ENCODE measurements at places on chromosomes 7 and 10.

DNA sequence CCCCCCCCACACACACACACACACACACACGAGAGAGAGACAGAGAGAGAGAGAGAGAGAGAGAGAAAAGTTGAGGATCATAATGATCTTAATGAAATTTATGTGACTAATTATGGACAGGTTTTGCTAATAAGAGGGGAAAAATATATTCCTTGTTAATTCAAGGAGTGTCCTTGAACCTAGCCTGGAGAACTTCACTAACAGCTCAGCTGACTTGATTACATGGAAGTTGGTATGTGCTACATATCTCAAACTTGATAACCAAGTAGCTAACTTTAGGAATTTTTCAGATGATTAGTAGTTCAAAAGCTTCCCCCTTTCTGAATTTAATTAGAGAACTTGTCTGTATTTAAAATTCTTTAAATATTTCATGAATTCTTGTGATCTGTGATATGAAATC is 15.3 kb downstream of the SLF2 start:
- DNase-seq = no peak

DNA sequence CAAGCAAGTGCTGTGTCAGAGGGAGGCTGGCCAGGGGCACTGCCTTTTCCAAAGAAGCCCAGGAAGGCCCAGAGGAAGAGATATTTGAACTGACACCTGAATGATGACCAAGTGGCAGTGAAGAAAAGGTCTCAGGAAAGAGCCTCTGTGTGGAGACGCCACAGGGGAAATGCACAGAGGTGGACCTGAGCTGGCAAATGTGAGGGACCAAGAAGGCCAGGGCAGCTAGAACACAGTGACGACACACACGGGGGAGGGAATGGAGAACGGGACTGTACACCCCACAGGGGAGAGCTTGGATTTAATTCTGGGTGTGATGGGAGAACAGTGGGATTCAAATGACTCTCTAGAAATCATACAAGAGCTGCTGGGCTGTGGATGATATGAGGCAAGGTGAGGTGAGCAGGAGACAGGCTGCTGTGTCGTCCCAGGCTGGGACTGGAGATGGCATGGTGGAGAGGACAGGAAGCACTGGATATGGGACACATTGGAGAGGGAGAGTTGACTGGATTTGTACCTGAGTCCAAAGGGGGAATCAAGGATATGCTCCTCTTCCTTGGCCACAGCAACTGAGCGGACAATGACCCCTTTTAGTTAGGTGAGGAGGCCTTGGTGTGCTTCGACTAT is 84.2 kb upstream of the DDC start:
- no peak for DNase-seq

DNA sequence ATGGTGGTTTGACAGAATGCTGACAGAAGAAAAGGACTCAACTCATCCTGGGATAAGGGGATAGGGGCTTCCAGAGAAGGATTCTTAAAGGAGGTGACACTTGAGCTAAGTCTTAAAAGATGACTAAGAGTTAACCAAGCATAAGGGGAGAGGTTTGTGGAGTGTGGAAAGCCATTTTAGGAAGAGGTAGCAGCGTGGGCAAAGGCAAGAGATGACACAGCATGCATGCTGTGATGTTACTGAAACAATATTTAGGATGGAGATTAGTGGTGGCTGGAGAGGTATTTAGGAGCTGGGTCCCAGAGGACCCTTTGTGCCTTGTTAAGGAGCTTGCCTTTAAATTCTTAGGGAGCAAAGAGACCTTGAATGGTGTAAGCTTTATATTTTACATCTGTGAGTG is 65.1 kb downstream of the SPAG6 start:
- DNase-seq = no peak

GRCh38 chr7:96388620-96389383 is 66.9 kb upstream of the SLC25A13 start:
- peak; percentile 21 for DNase-seq

DNA sequence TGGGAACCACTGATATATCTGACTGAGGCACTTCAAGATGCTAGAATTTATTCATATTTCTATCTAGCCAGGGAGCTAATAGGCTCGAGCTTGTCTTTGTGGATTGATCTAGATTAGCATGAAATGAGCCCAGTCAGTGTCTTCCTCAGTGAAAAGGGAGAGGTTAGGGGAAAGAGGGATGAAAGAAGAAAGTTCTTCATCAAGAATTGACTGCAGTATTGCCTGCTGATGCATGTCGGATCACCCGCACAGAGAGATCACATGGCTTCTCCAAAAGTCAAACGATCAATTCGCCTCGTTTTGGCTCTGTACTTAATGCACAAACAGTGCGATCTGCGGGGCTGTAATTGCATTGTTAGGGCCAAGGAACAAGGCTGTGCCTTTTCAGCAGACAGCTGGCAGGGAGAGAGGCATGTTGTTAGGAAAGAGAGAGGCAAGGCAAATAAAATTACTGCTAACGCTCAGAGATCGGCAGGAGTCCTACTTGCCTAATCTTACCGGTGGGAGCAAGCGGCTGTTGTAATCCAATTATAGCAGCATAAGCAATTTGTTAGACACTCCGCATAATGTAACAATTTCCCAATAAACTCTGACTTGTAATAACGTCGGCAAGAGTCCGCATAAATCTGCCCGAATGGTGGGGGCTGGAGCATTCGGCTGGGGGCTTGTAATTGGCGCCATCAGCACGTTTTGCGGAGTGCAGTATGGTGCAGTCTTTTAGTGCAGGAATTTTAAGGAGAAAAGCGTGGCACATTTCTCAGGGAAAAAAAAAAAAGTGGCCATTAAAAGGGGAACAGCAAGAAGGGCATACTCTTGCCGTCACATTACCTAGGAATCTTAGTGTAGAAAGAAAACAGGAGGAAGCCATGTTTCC is 102.1 kb downstream of the POLL start:
- DNase-seq = peak; percentile 35

GRCh38 chr7:43824963-43825362 is 44.4 kb downstream of the MRPS24 start:
- DNase-seq = no peak

DNA sequence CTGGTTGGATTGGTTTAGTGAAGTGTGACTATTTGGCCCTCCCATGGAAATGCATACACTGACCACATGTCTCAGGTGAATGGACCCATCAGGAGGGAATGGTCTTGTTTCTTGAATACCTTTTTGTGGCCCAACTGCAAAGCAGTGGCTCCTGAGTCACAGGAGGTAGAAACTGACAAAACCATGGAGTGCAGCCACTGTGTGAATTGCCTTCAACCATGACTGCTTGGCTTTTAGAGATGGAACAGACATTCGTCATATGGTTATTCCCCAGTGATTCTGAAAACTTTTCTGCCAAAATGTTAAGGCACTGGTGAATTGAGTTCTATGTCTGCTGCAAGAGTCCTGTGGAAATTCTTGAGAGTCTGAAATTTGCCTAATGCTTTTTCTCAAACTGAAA is 64.7 kb downstream of the CDK14 start:
- DNase-seq = no peak

DNA sequence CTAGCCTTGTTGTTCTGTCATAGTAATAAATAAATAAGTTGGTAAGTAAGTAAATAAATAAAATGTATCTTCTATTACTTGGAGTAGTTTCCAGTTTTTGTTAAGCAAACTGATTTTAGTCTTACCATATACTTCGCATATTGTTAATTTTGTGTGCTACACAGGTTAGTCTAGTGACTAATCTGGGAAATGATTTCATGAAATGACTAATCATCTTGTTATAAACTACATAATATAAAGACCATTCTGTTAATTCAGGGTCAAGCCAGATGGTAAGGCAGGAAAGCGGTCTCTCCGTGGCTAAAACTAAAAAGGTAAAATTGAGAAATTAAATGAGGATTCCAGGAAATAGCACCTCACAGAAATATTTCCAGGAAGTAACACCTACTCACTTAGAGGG is 58.5 kb upstream of the FOXP2 start:
- no peak for DNase-seq

GRCh38 chr10:5809527-5810154 is 3.6 kb downstream of the GDI2 start:
- no peak for DNase-seq

DNA sequence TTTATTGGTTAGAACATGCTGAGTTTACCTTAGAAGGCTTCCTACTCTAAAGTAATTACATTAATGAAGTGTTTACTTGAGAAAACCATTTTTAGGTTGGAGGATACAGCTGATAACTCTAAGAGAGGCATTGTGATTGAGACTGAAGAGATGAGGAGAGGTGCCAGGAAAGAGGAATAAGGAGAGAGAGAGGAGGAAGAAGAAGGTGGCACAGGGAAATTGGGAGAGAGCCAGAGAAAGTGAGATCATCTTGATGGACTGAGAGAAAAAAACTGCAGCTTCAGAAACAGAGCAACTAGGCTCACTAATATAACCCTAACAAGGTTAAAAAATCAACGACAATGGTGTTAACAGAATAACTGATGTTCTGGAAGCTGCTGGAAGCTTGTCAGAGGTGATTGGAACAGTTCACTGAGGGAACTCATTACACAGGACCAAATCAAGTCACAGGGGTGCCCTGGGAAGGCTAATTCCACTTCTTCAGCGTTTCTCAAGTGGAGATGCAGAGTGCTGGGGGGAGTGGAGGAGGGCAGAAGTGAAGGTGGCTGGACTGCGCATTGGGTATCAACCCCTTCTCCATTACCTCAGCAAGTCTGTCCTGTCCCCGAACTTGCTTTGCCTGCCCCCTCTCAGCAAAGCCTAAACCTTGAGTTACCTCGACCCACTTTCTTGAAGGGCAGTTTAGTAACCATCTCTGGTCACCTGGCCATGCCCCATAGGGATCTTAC is 6.9 kb upstream of the SORBS1 start:
- no peak for DNase-seq

GRCh38 chr10:35933940-35934641 is 292.0 kb upstream of the FZD8 start:
- DNase-seq = no peak

DNA sequence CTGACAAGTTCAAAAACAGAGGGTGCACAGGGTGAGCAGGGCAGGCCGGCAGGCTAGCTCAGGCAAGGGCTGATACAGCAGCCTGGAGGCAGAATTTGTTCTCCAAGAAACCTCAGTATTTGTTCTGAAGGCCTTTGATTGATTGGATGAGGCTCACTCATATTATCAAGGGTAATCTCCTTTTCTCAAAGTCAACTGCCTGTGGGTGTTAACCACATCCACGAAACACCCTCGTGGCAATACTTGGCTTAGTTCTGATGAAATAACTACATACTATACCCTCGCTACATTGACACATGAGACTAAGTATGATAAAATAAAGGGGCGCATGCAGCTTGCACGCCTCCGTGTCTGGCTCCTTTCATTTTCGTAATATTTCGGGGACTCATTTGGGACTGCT is 4.4 kb upstream of the PPP2R2D start:
- DNase-seq = no peak

GRCh38 chr10:6269432-6269831 is 66.7 kb downstream of the PFKFB3 start:
- DNase-seq = no peak

- DNase-seq = no peak
Observed at GRCh38 chr7:91434836-91435235, 170.6 kb downstream of the FZD1 start.

GRCh38 chr7:151700586-151701165 is 176.2 kb downstream of the PRKAG2 start:
- DNase-seq = no peak

DNA sequence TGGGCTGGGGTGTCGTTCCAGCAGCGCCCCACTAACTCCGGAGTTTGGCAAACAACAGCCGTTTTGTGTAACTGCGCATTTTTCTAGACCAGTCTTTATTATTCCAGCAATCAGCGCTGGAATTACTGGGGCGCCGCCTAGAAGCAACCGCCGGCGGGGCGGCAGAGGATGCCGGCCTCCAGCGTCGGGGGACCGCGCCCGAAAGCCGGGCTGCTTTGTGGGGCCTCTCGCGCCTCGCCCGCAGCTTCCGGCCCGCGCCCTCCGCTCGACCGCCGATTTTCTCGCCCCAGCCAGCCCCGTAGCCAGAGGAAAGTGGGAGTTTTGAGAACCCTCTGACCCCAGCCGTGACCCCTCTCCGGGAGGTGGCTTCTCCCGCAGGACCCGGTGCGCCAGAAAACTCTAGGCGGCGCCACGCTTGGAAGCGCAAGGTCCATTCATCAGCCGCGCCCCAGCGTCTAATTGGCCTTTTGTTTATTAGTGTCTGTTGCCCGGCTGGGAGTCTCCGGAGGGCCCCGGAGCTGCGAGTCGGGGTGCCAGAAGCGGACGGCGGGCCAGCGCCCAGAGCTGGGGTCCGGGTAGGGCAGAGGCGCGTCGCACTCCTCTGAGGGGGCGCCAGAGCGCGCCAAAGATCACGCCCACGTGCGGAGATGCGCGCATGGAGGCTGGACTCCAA is 10.7 kb downstream of the EMX2 start:
- peak; percentile 51 for DNase-seq

GRCh38 chr7:80726666-80727065 is 88.2 kb downstream of the CD36 start:
- DNase-seq = no peak

- DNase-seq = no peak
Observed at GRCh38 chr10:50968386-50969091, 83.1 kb upstream of the A1CF start.

GRCh38 chr7:130598056-130598455 is 70.5 kb downstream of the COPG2 start:
- DNase-seq = no peak

Measured in ELF-1 (cell line).